ENCODE measurements at places on chromosomes 2 and 18.

DNA sequence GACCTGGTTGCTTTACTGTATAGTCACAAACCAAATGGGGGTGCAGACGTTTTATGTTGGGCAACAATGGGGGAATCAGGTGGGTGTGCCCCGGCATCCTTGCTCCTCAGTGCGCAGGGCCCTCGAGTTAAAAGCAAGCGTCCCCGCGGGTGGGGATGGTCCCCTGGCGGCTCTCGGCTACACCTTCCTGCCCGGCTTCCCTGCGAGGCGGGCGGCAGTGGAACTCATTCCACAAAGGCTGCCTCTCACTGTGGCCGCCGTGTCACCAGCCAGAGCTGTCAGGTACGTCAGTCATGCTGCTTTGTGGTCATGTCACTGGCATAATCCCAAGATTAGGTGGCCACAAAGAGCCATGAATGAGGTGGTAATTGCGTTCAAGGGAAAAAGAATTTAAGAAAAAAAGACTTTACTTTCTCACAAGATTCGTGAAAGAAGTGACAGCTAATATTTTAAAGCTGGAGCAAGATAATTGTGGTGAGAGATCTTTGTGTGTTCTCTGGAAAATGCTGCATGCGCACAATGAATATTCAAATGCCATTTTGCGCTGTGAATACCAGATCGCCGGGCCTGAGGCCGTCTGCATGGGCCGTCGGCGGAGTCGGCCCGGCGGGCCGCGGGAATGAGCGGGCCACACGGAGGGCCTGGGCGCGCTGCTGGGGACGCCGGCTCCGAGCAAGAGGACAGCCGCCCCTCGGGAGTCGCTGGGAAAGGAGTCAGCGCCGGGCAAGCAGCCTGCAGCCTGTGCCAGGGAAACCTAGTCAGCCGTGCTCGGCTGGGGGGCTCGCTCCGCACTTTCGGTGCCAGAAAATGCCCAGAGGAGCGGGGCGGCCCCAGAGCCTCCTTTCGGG, 82.3 kb upstream of the LDLRAD4 start:
- DNase-seq: no peak

DNA sequence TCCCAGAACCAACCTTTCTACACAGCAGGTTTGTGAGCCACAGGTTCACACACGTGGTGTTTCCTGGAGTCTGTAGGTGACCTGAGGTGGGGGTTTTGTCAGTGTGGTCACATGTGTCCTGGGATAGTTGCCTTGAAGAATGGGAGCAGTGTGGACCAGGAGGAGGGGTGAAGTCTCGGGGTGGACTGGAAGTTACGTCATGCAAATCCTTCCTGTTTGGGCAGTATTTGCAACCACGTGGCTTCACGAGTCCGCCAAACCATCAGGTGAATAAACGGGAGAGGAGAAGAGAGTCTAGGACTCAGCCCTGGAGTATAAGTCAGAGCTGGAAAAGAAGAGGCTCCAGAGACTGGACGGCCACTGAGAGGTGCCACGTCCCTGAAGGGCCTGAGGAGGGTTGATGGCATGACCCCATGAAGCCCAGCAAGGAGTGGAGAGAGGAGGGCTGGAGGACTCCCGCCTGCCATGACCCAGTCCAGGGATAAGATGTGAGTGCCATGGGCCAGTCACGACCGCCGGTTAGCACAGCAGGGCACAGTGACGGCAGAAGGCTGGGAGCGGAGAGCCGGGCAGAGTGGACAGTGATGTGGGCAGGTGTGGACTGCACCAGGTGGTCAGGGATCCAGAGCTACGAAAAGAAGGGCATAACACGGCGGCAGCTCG, 16.5 kb downstream of the LPIN1 start:
- no peak for DNase-seq

DNA sequence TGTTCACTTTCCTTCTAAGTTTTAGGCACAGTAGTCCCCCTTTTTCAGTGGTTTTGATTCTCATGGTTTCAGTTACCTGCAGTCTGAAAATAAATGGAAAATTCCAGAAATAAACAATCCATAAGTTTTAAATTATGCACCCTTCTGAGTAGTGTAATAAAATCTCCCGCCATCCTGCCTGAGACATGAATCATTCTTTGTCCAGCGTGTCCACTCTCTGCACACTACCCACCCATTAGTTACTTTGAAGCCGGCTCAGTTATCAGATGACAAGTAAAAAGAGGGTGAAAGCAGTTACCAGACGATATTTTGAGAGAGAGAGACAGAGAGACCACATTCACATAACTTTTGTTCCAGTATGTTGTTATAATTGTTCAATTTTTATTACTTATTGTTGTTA, 400.5 kb downstream of the TMX3 start:
- no peak for DNase-seq

DNA sequence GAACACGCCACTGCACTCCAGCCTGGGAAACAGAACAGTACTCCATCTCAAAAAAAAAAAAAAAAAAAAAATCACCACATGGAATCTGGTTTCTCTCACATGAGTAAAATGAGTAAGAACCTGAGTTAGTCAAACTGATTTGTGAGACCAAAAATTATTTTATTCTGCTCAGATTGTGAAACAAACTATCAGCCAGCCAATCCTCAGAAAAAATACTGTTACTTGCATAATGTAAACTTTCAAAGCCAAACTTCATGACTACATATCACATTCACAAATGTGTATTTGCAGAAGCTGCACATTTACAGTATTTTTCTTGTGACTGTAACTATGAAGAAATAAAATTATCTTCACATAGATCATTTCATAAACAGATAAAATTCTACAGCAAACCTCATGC, 23.2 kb downstream of the SUMO1 start:
- no peak for DNase-seq

GRCh38 chr2:73448856-73449255, 63.2 kb downstream of the ALMS1 start:
- DNase-seq: no peak

- DNase-seq: no peak
Observed at GRCh38 chr18:23087352-23087751, 47.9 kb upstream of the CABLES1 start.

- DNase-seq: no peak
Observed at GRCh38 chr2:134718023-134718816, 580 bp downstream of the TMEM163 start.

- no peak for DNase-seq
Observed at GRCh38 chr18:21550510-21550970, 50.0 kb downstream of the ESCO1 start.

- no peak for DNase-seq
Observed at GRCh38 chr2:120262150-120262549, 9.5 kb downstream of the RALB start.

- DNase-seq: no peak
Observed at GRCh38 chr2:112085916-112086669, 31.0 kb downstream of the TMEM87B start.

DNA sequence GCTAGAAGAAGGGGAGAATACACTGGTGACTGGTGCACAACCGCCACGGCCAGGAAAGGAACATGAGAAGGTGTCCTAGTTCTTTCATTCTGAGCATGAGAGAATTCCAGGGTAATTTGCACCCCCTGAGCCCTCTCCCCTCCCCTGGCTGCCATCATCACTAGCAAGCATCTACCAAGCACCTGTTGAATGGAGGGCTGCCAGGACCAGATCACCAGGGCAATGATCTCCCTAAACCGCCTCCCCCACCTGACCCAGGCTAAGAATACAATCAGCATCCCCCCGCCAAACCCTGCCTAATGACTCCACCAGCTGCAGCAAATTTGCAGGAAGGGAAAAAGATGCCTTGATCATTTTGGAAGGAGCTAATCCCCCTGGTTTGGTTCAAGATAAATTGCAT, 100.2 kb downstream of the STPG4 start:
- DNase-seq: no peak

GRCh38 chr2:155062250-155062921, 363.9 kb downstream of the KCNJ3 start:
- no peak for DNase-seq

DNA sequence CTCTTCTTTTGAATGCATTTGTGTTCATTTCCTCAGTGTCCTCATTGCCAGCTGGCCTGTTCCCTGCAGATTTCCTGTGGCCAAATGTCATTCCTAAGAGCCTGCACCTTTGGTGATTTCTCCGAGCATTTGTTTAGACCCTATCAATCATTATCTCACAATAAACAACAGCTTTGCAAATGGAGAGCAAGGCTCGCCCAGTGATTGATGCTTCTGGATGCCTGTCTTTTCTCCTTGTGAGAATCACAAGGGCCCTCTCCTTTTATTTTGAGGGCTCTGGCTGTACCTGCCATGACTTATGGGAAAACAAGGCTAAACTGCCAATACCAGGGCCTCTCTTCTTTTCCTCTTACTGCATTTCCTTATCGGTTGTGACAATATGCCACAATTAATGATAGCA, 1454.4 kb upstream of the CELF4 start:
- no peak for DNase-seq

DNA sequence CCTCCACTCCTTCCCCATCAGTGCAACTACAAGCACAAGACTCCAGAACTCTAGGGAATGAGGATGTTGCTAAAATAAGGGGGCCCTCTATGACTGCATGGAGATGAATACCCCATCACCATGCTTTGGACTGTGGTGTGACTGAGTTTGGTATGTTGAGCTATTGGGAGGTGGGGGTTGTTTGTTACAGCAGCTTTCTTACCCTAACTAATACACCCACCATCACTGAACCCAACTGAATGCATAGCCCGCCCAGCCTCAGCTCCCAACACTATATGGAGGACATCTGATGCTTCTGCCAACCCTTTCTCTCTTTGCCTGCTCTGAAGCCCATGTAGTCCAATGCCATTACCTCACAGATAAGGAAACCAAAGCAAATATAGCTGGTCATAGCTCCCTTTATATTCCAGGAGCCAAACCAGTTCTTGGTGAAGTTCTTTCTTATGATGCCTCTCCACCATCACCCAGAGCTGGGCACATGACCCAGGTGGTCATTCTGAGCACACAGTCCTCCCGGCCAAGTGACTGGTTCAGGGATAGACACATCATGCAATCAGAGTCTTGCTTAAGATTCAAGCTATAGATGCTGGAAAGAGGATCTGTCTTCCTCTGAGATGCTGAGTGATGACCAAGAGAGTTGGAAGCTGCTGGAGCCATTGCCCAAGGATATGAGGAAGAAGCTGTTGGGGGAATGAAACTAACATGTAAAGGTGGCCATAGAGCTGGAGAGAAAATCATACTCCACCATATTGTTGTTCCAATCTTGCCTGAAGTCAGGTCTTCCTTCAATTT, 155.6 kb upstream of the HAAO start:
- DNase-seq: no peak

DNA sequence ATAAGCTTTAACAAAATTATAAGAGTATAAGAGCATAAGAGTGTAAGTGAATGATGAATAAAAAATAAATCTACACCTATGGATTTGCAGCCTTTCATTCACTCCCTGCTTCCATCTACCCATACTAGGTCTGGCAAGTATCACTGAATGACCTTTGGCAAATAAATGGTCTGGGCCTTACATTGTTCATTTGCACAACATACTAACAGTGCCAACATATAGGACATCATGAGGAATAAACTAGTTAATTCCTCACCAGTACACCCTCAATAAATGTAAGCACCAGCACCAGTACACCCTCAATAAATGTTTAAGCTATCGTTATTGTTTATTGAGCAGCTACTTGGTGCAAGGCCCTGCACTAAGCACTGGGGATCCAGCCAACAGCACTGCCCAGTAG, 26.9 kb downstream of the STAT1 start:
- DNase-seq: no peak

DNA sequence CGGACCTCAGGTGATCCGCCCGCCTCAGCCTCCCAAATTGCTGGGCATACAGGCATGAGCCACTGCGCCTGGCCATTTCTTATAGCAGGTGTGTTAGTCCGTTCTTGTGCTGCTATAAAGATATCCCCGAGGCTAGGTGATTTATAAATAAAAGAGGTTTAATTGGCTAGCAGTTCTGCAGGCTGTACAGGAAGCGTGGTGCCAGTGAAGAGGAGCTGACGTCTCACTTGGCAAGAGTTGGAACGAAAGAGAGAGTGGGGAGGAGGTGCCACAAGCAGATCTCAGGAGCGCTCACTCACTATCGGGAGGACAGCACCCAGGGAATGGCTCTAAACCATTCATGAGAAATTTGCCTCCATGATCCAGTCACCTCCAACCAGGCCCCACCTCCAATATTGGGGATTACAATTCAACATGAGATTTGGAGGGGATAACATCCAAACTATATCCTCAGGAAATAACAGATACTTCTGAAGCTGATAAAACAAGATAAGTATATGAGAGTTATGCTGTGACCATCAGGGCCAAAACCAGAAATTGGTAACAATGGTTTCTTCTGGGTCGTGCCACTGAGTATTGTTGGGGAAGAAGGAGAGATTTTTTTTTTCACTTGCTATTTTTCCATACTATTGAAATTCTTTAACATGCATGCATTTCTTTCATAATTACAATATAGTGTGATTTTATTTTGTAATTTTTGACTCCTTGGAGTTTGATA, 7.4 kb upstream of the RMC1 start:
- peak; percentile 49 for DNase-seq

- no peak for DNase-seq
Observed at GRCh38 chr2:151423760-151424159, 14.1 kb downstream of the RIF1 start.

DNA sequence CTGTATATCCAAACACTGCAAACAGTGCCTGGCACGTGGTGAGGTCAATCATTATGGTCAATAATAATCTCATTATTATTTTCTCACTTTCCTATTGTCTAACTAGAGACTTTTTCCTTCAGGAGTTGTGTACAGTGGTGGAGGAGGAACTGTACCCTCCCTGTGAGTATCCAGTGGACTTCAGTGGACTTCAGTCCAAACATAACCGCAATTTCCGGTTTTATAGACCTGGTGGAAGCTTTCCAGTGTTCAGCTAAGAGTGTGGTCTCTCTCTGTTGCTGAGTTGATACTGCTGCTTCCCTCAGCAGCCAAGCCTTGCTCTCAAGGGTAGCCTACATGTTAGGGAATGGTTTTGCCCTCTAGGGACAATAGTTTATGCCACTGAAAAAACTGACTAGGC, 447.1 kb downstream of the TMEM182 start:
- no peak for DNase-seq

DNA sequence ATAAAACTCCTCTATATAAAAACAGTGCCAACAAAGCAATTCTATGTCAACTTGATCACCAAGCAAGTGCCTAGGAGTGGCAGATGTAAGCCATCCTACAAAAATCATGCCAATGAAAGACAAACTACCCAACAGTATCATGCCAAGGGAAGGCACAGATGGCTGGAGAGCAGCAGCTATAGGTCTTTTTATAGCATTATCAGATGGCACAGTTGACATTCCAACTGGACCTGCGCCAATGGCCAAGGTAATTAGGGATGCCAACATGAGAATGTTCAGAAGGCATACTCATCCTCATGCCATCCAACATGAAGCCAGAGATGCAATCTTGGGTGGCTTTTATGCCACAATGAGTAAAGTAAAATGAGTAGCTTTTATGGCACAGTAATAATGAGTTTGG, 237.3 kb downstream of the OTX1 start:
- DNase-seq: no peak

- no peak for DNase-seq
Observed at GRCh38 chr2:56369316-56369715, 185.5 kb downstream of the CCDC85A start.

- no peak for DNase-seq
Observed at GRCh38 chr2:23489471-23490322, 104.7 kb downstream of the KLHL29 start.

GRCh38 chr2:229909090-229909489, 12.7 kb downstream of the TRIP12 start:
- DNase-seq: no peak
